Body of pancreas (tissue), 4 donors: ENCODE measurements at places on chromosomes 4 and X. TPM values are rescaled to one million over a fixed set of nuclear protein-coding genes. Genes with fewer than 3 reads are reported as not detected.

MAGEA1 gene
- total RNA-seq: not detected

SYAP1 gene
- total RNA-seq: 15.8 TPM

PDZD4 gene
- 1.6 TPM for total RNA-seq

TMSB15C gene
- total RNA-seq: 2.1 TPM

MID1 gene
- 7.3 TPM for total RNA-seq

CSN1S1 gene
- total RNA-seq: not detected

DMRTC1 gene
- not detected for total RNA-seq

F8A3 gene
- total RNA-seq: 17.1 TPM

HCFC1 gene
- 62.6 TPM for total RNA-seq

PLS3 gene
- total RNA-seq: 47.5 TPM

TCP11X1 gene
- not detected for total RNA-seq

TMEM31 gene
- total RNA-seq: not detected

RAB33A gene
- total RNA-seq: not detected
